ENCODE measurements at places on chromosomes 6 and 20.

DNA sequence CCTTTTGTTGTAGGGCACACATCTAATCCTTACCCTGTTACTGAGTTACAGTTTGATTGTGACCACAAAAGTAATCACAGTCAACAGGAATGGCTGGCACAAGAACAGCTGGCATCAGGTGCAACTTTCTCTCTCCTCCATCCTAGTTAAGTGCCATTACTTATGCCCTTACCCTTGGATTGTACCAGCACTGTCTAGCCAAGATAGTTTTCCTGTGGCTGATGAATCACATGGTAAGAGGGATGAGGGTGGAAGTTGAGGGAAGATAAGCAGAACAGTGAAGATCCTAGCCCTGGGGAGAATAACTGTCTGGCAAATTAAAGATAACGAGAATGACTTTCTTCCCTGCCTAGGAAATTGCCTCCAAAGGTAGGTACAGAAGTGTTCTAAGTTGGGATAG lies 42.0 kb downstream of the RNF217 start:
- no peak for DNase-seq

- DNase-seq = peak; percentile 93
Measured at GRCh38 chr6:43274916-43275597, 23.0 kb upstream of the SLC22A7 start.

- DNase-seq = peak; percentile 36
Measured at GRCh38 chr6:15365273-15365687, 119.4 kb downstream of the JARID2 start.

DNA sequence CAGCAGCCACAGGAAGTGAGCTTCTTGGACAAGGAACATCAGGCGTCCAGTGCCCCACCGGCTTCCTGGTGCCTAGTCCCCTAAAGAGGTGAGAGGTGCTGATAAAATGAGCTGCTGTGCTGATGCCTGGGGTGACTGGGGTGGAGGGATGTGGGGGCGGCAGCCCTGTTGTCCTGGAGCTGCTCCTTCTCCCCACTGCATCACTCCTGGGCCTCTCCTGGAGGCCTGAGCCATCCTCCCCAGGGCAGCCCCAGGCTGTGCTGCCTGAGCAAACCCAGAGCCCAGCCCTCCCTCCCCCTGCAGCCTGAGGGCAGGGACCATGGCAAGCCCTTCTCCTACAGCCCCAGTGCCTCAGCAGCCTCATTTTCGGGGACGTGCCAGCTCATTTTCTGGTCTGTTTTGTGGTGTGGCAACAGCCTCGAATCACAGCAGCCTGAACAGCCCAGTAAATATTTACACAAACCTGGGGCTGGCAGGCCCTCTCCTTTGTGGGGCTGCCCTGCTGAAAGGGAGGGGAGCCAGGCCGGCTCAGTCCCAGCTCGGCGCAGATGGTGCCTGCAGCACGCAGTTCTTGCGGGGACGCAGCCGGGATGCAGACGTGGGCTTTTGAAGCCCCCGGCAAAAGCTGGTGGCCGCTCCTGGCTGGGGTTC lies 259.9 kb downstream of the DLL1 start:
- DNase-seq = no peak

- peak; percentile 31 for DNase-seq
Measured at GRCh38 chr6:132084811-132085509, 133.8 kb upstream of the CCN2 start.

DNA sequence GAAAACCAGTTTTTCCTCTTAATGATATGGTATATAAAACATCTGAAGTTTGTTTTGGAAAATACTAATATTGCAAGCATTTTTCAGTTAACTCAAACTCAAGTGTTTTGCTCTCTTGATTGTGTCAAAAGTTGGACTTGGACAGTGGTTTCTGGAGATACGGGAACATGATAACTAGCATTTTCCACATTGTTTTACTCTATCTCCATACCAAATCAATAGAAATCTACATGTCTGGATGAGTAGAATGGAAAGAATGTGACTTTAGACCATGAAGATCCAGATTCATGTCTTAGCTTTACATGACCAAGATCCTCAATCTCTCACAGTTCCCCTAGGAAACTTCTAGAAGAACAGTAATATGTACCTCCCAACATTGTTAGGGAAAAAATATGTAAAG lies 22.2 kb upstream of the FBXO30 start:
- no peak for DNase-seq

DNA sequence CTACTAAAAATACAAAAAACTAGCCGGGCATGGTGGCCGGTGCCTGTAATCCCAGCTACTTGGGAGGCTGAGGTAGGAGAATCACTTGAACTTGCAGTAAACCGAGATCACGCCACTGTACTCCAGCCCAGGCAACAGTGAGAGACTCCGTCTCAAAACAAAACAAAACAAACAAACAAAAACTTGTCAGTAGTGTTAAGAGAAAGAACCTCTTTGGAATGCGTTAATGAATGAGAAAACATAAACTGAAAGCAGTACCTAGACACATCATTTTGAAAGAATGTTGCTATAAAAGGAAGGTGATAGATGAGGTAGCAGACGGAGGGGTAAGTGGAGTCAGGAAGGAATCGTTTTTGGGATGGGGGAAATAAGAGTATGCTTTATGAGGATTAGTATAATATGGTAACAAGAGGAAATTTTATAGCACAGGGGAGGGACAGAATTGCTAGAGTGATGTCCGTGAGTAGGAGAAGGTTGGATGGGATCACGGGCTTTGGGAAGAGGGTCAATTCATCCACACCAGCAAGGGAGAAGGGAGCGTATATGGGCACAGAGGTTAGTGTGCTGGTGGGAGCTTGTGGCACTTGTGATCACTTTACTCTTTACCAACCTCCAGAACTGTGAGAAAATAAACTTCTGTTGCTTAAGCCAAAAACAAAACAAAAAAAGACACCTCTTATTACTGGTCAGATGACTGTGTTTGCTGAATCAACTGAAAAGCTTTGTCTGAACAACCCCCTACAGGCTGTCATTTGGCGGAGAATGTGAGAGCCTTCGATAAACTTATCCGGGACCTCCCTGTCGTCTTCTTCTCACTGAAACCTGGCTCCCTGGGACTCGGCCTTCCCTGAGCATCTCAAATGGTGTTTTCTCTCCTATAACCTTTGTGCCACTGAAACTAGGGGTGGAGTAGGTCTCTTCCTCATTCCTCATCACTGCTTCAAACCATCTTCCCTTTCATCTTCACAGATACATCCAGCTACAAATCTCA lies 48.9 kb upstream of the TFAP2A start:
- DNase-seq = no peak

GRCh38 chr6:132734694-132735236 lies 20.9 kb upstream of the VNN1 start:
- DNase-seq = peak; percentile 33

GRCh38 chr20:34968042-34968775 lies 12.5 kb downstream of the MYH7B start:
- DNase-seq = no peak

DNA sequence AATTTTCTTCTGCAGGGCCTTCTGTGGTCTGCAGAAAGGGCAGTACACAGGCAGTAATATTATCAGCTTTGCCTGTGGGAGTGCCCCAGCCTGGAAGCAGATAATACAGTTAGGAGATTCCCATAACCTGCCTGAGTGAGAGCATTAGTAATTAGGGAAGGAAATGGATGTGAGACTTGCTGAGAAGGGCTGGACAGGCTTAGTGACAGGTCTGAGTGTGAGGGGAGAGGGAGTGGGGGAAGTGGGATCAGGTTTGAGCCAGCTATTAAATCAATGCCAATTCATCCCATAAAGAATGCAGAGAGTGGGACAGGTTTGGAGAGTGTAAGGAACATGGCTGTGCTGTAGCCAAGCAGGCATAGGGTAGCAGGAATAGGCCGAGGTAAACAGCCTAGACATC lies 10.1 kb upstream of the CFAP206 start:
- DNase-seq = no peak

DNA sequence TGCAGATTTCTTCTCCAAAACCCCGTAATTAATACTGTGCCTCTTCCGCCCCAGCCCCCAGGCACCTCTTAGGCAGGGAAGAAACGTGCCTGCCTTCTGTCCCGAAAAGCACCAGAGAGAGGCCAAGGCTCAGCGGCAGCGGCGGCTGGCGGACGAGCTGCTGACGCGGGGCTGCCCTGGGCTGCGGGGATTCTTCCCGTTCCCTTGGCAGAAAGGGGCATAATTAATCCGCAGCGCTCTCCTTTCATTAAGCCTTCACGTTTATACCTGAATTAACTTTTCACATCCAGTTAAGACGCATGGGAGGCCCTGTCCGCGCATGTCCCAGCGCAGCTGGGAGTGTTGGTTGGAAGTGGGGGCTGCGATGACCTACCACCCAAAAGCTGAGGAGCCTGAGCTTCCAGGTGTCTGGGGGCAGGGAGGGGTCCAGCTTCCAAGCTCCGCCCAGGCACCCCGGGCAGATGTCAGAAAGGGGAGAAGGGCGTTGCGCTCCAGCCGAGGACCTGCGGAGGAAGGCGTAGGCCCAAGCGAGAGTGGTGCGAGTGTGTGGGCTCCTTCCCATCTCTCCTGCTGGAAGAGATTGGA lies 167.4 kb upstream of the LRFN2 start:
- DNase-seq = no peak

DNA sequence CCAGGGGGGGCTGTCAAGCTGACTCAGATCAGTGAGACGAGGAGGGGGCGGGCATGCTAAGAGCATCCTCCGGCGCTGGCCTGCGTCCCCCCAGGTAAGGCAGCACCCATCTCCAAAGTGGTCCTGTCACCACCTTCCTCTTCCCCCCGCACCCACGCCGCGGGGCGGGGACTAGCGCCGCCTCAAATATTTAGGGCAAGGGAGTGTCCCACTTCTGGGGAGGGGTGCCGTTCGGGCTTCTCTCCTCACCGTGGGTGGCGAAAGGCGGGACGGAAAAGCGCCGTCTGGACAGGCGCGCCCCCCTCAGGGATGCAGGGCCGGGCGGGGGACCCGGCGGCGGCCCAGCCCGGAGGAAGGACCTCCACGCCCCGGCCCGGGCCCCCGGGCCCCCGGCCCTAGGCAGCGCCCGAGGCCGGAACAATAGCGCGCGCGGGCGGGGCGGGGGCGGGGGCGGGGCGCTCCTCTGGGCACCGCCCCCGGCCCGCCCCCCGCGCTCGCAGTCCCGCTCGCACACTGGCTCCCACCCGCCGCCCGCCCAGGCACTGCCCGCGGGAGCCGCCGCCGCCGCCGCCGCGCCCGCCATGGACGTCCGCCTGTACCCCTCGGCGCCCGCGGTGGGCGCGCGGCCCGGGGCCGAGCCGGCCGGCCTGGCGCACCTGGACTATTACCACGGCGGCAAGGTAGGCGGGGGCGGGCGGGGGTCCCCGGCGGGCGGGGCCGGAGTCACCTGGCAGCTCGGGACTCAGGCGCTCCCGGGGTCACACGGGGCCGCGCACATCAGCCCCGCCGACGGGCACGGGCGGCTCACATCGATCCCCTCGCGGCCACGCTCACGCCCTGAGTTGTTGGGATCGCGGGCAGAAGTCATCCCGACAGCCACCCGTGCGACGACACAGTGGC lies at the start of gene TOX2:
TOX2 (plus strand) TSS at position 542 of the 900 bp plus-strand sequence; CDS start at position 582, 40 bp downstream.
- DNase-seq = no peak

- DNase-seq = no peak
Measured at GRCh38 chr6:55557146-55557545, 21.8 kb downstream of the HMGCLL1 start.

- DNase-seq = peak; percentile 53
Measured at GRCh38 chr6:1641343-1641885, 31.7 kb downstream of the FOXC1 start.

- no peak for DNase-seq
Measured at GRCh38 chr6:150235218-150235617, 92.4 kb downstream of the PPP1R14C start.

DNA sequence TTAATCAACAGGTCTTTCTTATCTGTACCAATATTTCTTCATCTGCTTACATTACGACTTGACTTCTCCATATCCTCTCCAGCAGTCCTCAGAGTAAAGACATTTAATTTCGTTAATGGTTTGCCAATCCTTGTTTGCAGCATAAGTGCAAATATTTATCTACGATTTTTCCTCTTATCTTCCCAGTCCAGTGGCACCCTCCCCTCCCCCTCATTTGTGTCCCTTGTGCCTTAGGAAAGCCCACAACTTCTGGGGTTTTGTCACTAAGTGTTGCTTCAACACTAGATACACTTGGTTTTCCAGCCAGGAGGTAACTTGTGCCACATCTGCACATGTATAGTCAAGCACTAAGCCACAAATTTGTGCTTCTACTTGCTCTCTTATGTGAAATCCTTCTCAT lies 327.2 kb downstream of the CBLN4 start:
- DNase-seq = no peak

DNA sequence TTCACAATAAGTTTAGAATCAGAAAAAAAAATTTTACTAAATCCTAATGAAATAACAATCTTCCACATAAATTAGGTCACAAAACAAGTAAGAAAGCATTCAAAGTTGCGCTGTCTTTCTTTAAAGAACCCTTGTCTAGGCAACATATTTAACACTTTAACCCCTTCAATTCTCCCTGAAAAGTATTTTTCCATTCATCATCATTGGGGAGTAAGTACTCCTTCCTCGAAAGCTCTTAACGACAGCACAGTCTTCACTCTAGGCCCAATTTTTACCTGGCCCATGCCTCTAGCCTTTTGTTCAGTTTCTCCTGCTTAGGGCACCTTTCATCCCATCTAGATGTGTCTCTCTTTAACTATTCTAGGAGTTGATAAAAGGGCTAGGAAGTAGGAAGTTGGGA lies 2.6 kb downstream of the TSPYL1 start:
- DNase-seq = peak; percentile 27

- DNase-seq = no peak
Measured at GRCh38 chr6:70901324-70901723, 55.5 kb downstream of the B3GAT2 start.

DNA sequence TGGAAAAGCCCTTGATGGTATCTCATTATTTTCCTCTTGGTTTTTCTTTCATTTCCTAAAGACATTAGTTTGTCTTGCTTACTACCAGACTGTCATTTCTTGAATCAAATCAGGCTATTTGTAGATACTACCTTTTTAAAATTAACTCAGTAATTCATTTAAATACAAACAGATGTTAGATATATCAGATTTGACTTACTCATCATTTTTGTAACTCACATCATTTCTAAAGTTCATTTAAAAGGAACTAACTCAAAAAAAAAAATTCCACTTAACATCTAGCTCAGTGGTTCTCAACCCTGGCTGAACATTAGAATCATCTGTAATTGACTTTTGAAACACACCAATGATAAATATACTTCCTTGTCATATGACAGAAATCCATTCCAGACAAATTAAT lies 48.2 kb upstream of the TINAG start:
- no peak for DNase-seq

All from large intestine (tissue), 12 donors.